Astrocyte of the spinal cord (primary cell): ENCODE measurements at places on chromosomes 7 and 10.

- DNase-seq: no peak
Observed at GRCh38 chr10:85317827-85318226, 989.4 kb downstream of the CCSER2 start.

DNA sequence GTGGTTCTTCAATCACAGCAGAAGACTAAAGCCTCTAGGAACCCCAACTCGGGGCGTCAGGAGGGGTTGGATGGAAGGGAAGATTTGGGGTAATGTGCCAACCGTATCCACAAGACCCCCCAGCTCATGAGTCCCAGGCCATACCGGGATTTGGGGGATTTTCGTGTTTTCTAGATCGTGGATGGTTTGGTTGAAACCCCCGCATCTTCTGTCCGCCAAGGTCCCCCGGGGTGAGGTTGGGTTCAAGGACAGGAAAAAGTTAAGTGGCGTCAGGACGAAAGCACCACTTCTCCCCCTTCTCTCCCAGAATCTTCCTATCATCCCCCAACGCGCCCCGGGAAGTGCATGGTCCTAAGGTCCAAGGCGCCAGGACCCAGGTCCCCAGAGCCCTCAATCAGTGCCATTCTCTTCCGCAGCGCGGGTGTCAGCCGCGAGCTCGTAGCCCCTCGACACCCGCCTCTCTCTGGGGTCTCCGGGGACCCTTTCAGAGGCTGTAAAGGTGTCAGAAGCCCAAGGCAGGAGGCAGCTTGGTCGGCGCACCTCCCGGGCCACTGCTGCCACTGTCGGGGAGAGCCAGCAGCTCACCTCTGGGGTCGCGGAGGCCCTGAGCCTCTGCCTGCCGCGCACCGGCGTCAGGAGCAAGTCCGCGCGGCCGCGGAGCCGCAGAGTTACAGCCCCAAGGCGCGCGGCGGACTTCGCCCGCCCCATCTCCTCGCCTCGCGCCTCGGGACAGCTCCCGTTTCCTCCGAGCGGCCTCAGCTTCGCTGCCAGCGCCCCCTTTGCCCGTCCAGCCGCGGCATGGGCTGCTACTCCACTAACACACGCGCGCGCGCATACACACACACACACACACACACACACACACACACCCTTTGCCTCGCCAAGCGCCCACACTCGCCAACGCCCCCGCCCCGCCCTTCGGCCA, 1.5 kb downstream of the MKX start:
- DNase-seq: peak; percentile 33

- DNase-seq: no peak
Observed at GRCh38 chr10:112735041-112735695, 214.9 kb upstream of the TCF7L2 start.

GRCh38 chr10:102704915-102705314, 9.3 kb downstream of the ARL3 start:
- peak; percentile 48 for DNase-seq
